ENCODE measurements at places on chromosomes 16 and 17. TPM values are rescaled to one million over a fixed set of nuclear protein-coding genes. Genes with fewer than 3 reads are reported as not detected.

The TBC1D3G gene
- total RNA-seq: not detected

The STAC2 gene
- 13.9 TPM for total RNA-seq

The CIBAR2 gene
- not detected for total RNA-seq

GRCh38 chr16:11232852-11233726 is 22.9 kb downstream of the SOCS1 start:
- peaks cover 11% of the 10 kb centered on the region for H3K4me1 ChIP-seq
- DNase-seq: no peak
- no peaks in the 10 kb centered on the region for H3K27me3 ChIP-seq
- H3K36me3 ChIP-seq: no peaks in the 10 kb centered on the region
- H3K4me3 ChIP-seq: peak overlapping the region; percentile 56

GRCh38 chr17:21370430-21370829 is 5.7 kb upstream of the KCNJ12 start:
- no peaks in the 10 kb centered on the region for H3K36me3 ChIP-seq
- no peaks in the 10 kb centered on the region for H3K4me1 ChIP-seq
